ENCODE measurements at places on chromosomes 7 and 10.

GRCh38 chr10:121296881-121297585 is 301.2 kb downstream of the FGFR2 start:
- no peak for DNase-seq

GRCh38 chr7:55326945-55327626 is 38.1 kb upstream of the LANCL2 start:
- DNase-seq = no peak

DNA sequence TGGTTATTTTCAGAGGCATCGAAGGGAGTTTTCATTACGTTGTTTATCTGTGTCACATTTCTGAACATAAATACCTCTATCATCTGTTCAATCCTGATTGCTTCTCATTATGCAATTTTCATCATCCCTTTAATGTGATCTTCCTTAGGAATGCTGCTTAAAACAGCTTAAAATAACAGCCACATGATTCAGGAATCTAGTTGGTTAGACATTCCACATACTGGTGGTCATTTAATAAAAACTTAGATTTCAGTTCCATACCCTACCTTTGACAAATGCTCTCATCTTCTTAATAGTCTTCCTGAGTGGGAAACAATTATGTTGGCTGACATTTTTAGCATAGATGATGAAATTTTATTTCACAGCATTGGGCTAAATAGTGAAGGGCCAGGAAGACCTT is 191.3 kb upstream of the CDCA7L start:
- DNase-seq = no peak

DNA sequence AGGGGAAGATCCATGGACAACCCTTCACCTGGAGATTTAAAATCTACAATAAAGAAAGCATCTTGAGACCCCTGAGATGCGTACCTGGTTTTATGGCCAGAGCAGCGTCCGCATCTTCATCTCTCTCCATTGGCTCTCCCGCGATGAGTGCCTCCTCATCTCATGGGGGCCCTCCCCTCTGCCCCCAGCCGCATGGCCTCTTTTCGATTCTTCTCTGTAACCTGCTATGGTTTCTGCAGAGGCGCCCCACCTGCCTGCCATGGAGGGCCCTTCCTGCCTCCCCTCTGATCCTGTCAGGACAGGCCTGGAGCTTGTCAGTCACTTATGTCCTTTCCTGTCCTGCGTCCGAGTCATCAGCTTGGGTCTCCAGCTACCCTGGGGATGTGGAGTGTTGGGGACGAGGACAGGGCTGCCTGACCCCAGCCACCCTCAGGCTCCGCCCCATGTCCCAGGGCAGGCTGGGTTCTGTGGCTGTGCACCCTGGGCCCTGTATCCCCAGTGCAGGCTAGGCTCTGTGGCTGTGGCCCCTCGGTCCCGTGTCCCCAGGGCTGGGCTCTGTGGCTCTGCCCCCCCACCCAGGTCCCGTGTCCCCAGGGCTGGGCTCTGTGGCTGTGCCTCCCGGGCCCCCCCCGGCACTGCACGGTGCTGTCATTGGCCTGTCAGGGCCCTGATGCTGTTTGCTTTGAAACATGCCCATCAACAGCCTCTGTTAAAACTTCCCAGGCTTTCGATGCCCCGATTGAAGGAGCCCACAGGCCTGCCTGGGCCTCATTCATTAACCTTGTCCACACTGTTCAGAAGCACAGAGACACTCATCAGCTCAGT is 99.8 kb downstream of the WDR37 start:
- peak; percentile 62 for DNase-seq

DNA sequence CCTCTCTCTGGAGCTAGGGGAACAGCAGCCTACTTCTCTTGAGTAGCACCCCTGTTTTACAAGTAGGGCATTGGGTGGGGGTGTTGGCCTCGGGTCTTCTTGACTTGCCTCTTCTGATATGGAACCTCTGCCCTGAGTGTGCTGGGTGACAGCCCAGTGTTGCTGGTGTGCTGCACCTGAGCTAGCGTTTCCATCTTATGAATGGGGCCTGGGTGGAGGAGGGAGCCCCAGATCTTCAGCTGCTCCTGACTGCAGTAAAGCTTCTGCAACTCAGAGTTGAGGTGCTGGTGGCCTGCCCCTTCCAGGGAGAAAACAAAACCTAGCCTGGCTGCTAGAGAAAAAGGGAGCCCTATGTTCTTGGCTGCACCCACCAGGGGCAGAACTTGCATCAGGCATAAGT is 202.5 kb upstream of the SHH start:
- no peak for DNase-seq

DNA sequence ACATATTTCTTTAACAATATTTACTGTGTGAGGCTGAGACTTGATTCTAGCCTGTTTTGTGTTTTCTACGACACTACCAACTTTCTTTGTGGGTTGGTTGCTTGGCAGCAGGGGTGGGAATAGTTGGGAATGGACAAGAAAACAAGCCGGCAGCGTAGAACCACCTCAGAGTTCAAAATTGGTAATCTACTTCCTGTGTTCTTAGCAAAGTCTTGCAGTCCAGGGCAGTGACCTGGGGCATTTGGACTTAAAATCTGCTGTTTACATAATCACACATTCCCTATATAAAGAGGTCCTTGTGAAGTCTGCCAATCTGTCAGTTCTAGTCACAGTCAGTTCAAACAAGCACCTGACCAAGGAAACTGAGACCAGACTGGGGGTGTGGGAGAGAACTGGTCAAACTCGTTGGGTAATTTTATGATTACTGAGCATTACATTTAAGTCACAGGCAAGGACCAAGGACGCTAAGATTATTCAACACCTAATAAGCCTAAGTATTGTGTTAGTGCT is 167.9 kb downstream of the CPEB3 start:
- no peak for DNase-seq

DNA sequence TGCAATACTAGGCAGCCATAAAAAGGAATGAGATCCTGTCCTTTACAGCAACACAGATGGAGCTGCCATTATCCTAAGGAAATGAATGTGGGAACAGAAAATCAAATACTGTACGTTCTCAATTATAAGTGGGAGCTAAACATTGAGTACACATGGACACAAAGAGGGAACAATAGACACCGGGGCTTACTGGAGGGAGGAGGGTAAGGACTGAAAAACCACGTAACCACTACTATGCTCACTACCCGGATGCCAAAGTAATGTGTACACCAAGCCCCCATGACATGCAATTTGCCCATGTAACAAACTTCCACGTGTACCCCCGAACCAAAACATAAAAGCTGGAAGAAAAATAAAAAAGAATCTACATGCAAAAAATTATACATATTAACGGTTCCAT is 587.0 kb downstream of the PARD3 start:
- no peak for DNase-seq

- peak; percentile 76 for DNase-seq
Measured at GRCh38 chr10:101041252-101041761, 10.3 kb downstream of the SFXN3 start.

DNA sequence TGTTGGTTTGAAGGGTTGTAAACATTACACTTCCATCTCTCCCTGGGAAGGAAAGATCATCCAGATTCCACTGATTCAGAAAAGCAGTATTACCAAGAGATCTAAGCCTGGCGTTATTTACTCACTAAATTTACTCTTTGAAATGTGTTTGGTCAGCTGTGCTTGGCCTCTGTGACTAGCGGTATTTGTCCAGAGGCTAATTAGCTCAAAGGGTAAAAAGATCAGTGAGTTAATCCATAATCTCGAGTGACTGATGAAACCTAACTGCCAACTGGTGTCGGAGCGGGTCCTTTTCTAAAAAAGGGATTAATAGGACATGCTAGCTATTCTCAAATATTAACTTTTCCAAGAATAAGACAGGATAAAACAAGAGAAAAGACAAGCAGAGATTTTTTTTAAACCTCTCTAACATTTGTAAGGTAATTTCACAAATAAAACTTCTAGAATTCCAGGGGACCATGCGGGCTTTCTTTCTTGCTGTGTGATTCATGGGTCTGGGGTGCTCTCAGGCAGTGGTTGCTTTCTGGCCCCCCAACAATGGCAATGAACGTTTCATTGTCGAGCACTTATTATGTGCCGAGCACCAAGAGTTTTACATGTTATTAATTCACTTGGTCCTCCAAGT is 247.3 kb upstream of the AOAH start:
- no peak for DNase-seq

GRCh38 chr7:148726385-148726784 is 27.7 kb downstream of the CUL1 start:
- DNase-seq = no peak

DNA sequence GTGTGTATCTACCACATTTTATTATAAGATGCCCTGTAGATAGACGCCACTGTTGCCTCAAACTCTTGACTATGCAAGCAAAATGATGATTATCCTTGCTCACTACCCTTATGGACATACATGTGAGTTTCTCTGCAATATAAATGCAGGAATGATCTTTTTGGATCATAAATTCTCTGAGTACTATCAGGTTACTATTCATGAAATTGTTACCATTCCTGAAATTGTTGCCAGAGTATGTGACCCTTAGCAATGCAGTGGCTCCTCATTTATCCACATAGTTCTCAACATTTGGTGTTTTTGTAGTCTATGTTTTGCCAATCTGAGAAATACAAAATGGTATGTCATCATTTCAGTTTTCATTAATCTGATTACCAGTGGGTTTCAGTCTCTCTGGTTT is 166.2 kb upstream of the FAM3C start:
- DNase-seq = no peak

DNA sequence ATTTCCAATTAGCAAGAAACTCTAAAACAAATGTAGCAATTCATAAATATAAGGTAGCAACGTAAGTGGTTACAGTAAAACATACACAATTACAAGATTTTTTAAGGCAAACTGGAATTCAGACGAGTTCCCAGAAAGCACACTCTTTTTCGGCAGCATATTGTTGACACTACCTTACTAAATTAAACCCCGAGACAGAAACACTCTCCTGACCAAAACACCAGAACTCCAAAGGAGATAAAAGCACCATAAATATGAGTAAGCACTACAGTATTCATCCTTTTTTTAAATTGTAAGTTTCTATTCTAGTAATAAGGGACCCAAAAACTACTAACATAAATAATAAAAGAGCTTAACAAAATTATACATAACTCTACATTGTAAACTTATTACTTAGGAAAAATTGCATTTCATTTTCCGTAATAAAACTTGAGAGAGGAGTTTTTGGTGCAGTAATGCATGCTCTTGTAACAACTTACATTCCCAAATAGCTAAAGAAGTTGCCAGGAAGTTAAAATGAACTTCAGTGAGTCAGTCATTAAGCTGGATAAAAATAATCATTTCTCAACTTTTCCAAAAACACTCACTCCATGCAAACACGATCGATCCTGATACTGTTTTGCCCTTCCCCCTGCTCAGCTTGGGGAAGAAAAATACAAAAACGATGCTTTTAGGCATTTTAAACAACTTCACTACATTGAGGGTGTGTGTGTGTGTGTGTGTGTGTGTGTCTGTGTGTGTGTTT is 2.0 kb downstream of the PIP4K2A start:
- DNase-seq = no peak

GRCh38 chr7:112134039-112134438 is 72.2 kb downstream of the DOCK4 start:
- DNase-seq = no peak

DNA sequence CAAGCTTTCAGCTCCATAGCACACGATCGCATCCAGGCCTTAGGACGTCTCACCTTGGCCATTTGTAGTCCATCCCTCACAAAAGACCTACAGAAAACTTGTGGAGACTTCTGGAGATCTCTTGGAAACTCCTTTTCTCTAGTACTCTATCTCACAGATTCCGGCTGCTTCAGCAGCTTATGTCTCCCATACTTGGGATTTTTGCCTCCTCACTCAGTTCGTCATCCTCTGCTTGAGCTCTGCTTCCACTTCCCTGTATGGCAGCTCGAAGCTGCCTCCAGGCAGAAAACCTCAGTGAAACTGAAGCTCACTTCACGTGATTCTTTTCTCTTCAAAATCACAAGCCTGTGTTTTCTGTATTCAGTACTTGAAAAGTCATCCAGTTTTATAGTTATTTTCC is 178.7 kb upstream of the GDF10 start:
- DNase-seq = no peak

DNA sequence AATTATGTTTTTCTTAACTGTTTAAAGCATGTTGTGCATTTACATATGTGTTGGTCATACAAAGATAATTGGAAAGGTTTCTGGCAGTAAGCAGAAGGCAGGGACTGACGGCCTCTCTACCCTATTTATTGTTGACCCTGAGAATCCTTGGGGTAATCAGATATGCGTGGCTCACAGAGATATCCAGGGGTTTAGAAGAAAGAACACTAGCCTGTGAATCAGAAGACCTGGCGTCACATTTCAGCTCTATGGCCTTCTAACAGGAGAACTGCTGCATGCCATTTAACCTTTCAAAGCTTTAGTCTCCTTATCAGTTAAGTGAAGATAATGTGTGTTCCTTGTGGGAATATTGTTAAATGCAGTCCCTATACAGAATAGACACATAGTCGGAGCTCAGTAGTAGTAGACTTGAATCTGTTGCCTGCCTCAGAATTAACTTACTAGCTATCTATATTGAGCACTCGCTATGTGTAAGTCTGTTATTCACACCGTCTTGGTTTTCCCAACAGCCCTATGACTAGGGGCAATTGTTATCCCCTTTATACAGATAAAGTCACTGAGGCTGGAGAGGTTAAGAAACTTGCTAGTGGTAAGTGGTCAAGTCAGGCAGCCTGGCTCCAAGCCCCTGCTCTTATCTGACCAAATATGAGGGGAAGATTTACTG is 129.6 kb upstream of the ANKRD1 start:
- DNase-seq = no peak

GRCh38 chr10:110420401-110421193 is 77.1 kb upstream of the DUSP5 start:
- DNase-seq = no peak

GRCh38 chr7:1710936-1711335 is 40.9 kb downstream of the ELFN1 start:
- DNase-seq = no peak

GRCh38 chr10:110181451-110181850 is 26.0 kb upstream of the MXI1 start:
- DNase-seq = no peak

- DNase-seq = no peak
Measured at GRCh38 chr7:37977243-37977642, 56.8 kb downstream of the EPDR1 start.

DNA sequence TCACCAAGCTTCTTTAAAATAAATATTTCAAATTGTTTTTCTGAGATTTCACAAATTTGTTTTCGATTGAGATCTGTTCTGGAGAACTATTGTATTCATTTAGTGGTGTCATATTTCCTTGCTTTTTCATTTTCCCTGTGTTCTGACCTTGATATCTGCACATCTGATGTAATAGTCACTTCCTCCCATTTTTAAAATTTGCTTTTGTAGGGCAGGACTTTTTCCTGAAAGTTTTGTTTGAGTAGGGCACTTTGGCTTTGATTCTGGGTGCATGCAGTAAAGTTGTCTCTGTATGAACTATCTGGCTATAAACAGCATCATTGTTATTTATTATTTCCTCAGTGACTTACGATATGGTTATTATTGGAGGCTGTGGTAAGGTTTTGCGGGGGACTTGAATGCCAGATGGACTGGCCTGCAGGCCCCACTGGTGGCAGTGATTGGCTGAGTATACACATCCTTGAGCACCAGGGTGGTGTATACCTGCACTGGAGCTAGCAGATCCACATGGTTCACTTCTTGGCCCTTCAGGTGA is 83.6 kb downstream of the CSTF2T start:
- DNase-seq = no peak

Measured in Right ventricle myocardium inferior (tissue), 1 donor.